ENCODE measurements at places on chromosomes 12 and 14.

- no peak for DNase-seq
Measured at GRCh38 chr14:61107869-61108493, 126.9 kb downstream of the SLC38A6 start.

DNA sequence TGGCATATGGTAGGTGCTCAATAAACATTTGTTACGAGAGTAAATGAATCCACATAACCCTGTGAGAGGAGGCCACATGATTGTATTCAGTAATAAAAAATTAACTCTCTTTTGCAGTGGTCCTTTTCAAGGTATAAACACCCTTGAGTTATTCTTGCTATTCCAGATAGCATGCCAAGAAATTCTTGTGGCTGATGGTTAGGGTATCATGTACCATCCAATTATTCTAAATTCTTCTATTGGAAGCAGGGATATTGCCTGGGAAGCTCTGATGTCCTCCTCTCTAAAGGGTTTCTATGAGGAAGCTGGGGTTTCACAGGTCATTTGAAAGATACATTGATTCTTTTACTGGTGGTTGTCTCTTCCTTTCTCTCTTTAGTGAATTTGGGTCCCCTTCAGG is 10.1 kb downstream of the AKAP6 start:
- DNase-seq = no peak

DNA sequence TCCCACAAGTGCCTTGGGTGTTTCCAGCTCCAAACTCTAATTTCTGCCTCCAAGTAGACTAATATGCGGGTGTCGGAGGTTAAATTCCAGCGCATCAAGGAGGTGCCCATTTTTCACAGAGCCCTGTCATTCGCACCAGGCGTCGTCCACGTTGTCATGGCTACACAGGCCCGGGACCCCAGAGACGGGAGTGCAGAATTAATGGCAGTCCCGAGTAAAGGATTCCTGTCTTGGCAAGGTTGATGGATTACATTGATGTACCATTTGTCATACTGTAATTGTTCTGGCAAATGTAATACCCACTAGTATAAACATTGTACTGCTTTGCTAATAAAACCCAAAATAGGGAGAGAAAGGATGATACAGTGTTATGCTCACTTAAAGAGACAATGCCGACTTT is 222.9 kb upstream of the MYL2 start:
- no peak for DNase-seq

GRCh38 chr14:89648510-89648909 is 231.5 kb upstream of the FOXN3 start:
- DNase-seq = no peak

- DNase-seq = no peak
Measured at GRCh38 chr12:52277486-52278245, 3.2 kb downstream of the KRT86 start.

- DNase-seq = no peak
Measured at GRCh38 chr14:22282417-22282816, 306.6 kb downstream of the DAD1 start.
